ENCODE measurements at places on chromosomes 7 and 10.

DNA sequence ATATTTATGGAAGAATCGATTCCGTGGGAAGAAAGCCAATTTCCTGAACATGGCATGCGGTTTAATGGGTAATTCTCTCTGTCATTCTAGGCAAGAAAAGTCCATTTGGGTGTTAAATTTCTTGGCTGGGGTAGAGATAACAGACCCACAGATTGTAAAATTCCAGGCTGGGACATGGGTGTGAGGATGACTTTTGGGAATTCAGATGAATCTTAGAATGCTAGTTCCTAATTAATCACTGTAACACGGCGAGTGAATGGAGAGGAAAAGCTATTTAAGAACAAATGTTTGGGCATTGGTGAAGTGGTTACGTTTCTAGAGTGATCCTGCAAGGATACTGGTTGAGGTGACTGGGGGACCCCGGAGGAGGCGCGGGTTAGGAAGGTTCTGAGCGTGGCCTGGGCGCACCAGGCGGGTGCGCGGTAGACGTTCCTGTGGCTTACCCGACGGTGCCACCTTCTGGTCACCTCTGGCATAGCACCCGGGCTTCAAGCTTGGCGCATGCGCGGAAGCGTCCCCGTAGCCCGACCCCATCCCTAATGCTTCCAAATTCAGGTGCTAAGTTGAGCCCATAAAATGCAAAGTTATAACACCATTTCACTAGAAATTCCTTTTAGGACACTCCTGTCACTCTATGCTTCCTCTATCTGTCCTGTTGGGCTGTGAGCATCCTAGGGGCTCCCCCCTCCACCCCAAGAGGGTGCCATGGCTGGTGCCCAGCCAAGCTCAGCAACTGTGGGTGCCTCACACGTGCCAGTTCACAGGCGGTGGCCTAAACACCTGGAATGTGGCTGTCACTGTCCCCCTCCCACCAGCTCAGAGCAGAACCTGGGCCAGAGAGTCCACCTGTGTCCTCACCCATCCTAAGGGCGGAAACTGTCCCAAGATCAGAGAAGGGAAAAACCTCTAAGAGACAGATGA is 104.4 kb downstream of the PTPRE start:
- DNase-seq = peak; percentile 57

GRCh38 chr10:81414038-81414437 is 461.0 kb upstream of the NRG3 start:
- DNase-seq = no peak

GRCh38 chr10:3231951-3232730 is 59.6 kb upstream of the PITRM1 start:
- DNase-seq = no peak

- no peak for DNase-seq
Measured at GRCh38 chr7:73984481-73985205, 43.3 kb upstream of the ELN start.

- DNase-seq = no peak
Measured at GRCh38 chr10:22159180-22159579, 58.6 kb downstream of the EBLN1 start.

- DNase-seq = no peak
Measured at GRCh38 chr10:38605153-38605661, 511.1 kb downstream of the ZNF37A start.

GRCh38 chr10:124132876-124133275 is 39.5 kb upstream of the CHST15 start:
- no peak for DNase-seq

GRCh38 chr10:27504808-27505460 is 830 bp downstream of the RAB18 start:
- DNase-seq = no peak

GRCh38 chr7:91683823-91684222 is 196.7 kb downstream of the MTERF1 start:
- DNase-seq = no peak

GRCh38 chr7:54880326-54880989 is 121.4 kb upstream of the SEC61G start:
- no peak for DNase-seq

DNA sequence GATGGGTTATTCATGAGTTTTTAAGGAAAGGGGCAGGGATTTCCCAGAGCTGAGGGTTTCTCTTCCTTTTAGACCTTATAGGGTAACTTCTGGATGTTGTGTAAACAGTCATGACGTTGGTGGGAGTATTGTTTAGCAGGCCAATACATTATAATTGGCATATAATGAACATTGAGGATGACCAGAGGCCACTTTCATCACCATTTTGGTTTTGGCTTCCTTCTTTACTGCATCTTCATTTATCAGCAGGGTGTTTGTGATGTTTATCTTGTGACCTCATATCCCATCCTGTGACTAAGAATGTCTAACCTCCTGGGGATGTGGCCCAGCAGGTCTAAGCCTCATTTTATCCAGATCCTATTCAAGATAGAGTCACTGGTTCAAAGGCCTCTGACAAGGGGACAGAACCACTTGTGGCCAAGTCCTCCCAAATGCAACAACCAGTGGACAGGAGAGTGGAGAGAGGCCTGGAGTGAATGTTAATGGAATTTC is 77.3 kb upstream of the RPA3 start:
- no peak for DNase-seq

DNA sequence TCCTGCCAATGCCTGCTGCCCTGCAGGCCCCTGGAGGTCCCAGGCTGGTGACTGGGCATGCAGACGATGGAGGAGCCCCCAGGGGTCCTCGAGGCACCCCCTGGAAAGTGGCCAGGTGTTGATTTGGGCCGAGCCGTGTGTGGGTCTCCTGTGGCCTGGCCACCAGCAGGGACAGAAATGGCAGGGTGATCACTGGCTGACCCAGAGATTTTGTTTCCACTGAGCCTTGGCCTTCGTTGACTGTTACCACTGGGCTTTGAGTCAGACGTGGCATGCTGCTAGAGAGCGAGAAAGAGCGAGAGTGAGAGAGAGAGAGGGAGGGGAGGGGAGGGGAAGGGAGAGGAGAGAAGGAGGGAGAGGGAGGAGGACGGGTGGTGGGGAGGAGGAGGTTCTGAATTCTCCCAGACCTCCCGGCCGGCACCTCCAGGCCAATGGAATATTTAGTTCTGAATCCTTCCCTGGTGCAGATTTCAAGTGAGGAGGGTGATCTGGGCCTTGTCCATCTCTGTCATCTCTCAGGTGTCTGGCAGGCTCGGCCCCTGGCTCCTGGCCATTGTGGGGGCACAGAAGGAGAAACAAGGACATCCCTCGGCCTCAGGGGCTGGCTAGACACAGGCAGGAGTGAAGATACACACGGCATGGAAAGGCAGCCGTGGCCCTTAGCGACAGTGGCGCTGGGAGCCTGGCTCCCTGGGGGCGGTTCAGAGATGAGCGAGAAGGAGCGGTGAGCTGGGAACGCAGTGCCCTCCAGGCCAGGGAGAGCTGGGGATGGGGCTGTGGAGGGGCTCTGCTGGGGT is 58.2 kb downstream of the GLRX3 start:
- no peak for DNase-seq

- no peak for DNase-seq
Measured at GRCh38 chr7:155922067-155922816, 110.0 kb upstream of the SHH start.

DNA sequence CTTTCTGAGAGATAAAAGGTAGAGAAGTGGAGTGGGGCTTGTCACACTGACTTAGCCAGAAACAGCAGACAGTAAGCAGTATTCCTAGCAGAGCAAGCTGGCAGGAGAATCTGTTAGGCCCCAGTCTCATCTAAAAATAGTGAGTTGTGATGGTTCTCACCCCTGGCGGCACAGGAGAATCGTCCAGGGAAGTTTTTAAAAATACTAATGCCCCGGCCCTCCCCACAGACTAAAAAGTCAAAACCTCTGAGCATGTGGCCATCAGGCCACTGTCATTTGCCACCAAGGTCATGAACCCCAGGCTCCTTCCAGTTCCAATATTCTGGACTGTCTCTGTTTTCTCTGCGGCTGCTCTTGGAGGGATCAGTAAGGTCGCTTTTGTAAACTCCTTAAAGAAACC is 34.0 kb downstream of the LYZL1 start:
- DNase-seq = no peak

DNA sequence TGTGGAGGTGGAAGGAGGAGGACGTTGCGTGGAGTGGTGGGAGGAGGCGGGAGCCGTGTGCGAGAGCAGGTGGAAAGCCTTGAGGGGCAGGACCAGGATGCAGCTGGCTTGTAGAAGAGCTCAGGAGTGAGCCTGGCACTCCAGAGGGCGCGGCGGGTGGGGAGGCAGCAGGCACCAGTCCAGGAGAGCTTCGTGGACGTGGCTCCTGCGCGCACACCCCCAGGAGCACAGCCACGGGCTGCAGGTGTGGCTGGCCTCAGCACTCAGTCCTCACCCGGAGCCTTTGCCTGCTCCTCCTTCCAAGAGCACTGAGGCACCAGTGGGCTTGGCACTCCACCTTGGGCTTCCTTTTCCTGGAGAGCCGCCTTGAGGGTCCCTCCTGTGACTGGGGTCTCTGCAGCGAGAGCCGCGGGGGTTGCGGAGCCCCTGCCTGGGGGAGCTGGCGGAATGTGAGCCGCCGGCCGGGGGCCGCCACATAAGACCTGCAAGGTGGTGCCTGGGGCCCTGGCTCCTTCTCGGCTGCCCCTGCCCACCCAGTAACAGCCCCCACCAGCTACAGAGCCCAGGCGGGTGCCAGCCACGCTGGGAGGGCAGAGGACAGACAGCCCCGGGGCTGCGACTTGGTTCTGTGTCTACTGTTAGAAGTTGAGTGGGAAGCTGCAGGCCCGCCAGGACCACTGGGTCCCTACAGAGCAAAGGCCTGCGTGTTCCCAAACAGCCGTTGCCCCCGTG is 11.1 kb downstream of the MAFK start:
- no peak for DNase-seq

GRCh38 chr10:110772454-110773025 is 99.2 kb upstream of the PDCD4 start:
- DNase-seq = no peak

DNA sequence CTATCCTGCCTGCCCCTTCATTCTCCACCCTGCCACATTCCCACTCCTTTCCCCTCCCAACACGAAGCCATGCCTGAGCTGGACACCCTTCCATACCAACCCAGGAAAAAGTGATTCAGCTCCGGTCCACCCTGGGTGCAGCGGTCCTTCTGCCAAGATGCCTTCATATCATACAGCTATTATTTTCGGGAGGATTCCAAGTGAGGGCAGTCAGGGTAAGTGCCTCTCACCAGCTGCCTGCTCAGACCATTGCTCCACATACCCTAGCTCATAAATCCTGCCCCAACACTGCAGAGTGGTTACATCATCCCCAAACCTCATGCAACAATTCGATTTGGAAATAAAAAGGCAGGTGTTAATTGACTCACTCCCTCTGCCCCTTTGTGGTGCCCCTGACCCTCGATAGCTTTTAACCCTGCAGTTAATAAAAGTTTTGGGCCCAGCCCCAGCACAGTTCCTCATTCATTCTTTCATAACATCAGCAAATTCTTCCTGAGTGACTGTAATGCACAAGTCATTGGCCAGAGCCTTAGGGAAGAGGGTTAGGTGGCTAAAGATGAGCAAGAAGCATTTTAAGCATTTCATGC is 42.6 kb downstream of the ZNF503 start:
- DNase-seq = no peak

DNA sequence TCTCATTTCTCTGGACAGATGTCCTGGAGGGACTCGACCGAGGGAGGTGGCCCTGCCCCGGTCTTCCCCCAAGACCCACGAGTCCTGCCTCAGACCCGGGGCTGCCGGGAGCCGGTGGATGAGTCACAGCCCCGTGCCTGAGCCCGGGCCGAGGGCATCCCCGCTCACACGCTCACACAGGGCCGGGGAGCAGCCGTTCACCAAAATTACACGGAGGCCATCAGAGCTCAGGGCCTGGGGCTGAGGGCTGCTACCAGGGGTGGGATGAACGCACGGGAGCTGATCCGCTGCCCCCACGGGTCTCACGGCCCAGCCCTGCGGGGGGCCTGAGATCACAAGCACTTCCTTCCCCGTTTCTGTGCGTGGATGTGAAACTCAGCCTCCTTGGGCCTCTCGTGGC is 17.5 kb downstream of the FAM20C start:
- no peak for DNase-seq

- DNase-seq = no peak
Measured at GRCh38 chr7:47908720-47909119, 39.5 kb downstream of the PKD1L1 start.

DNA sequence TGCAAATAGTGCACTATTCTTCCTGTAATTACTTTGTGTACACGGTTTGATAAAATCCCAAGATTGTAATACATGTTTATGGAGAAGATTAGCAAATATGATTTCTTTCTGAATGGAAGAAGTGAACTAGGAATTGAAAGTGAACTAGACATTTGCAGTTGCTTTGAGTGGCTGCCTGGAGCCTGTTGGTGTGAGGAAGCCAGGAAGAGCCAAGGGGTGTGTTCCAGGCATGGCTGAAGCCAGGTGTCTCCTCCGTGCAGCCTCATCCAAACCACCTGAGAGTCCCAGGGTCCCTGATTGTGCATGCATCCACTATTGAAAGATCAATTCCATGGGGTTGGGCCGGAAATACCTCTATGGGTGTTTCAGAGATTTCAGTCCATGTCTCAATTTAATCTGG is 253.1 kb upstream of the SHH start:
- no peak for DNase-seq

DNA sequence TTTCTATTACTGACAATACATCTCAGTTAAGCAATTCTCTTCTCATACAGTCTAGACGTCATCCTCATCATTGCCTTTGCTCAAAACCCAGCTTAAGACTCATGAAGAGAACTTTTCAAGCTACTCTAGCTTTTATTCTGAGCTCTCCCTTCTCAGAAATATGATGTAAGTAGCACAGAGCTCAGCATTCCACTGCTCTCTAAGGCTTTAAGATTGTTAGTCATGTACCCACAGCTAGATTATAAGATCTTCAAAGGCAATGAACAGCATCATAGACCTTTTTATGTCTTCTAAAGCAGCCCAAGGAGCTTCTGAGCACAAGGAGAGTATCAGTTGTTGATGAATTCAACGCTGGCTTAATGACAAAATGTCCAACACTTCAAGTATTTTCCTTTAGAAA is 119.3 kb downstream of the NRP1 start:
- DNase-seq = no peak

GRCh38 chr7:19117870-19118608 is 603 bp upstream of the TWIST1 start:
- no peak for DNase-seq

- no peak for DNase-seq
Measured at GRCh38 chr10:6659451-6659850, 79.4 kb upstream of the PRKCQ start.

GRCh38 chr7:88268858-88269257 is 37.8 kb downstream of the STEAP4 start:
- no peak for DNase-seq

DNA sequence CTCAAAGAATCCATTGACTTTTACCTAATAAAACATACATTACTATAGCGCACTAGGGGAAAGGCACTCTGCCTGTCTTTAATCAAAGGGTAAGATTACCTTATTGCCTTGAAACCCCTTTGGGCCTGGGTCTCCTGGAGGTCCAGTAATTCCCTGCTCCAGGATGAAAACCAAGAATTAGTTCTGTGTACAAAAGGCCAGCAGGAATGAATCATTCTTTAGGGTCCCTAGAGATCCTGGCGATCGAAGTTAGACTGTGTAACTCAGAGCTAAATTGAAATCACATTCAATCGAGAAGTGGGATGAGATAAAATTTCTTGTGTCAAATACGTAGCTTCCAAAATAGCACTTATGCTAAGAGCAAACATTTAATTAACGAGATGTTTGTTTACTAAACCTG is 29.8 kb downstream of the COL28A1 start:
- no peak for DNase-seq

- DNase-seq = no peak
Measured at GRCh38 chr7:78427209-78427608, 628.6 kb downstream of the PHTF2 start.

- no peak for DNase-seq
Measured at GRCh38 chr7:8386926-8387550, 46.4 kb upstream of the NXPH1 start.

Measured in stimulated activated CD8-positive, alpha-beta memory T cell treated with anti-CD3 and anti-CD28 coated beads, Interleukin-7, amount 100 ng/mL, for 48 hours (primary cell).